ENCODE measurements at places on chromosomes 4 and X. TPM values are rescaled to one million over a fixed set of nuclear protein-coding genes. Genes with fewer than 3 reads are reported as not detected.

- H3K4me3 ChIP-seq, result peak overlapping the region; percentile 57
- no peak for DNase-seq
- H3K27ac ChIP-seq, result no peak overlapping the region
- H3K36me3 ChIP-seq, result no peaks in the 10 kb centered on the region
- peaks cover 62% of the 10 kb centered on the region for H3K27me3 ChIP-seq
Observed at GRCh38 chr4:7193030-7193958, 956 bp downstream of the SORCS2 start.

DNA sequence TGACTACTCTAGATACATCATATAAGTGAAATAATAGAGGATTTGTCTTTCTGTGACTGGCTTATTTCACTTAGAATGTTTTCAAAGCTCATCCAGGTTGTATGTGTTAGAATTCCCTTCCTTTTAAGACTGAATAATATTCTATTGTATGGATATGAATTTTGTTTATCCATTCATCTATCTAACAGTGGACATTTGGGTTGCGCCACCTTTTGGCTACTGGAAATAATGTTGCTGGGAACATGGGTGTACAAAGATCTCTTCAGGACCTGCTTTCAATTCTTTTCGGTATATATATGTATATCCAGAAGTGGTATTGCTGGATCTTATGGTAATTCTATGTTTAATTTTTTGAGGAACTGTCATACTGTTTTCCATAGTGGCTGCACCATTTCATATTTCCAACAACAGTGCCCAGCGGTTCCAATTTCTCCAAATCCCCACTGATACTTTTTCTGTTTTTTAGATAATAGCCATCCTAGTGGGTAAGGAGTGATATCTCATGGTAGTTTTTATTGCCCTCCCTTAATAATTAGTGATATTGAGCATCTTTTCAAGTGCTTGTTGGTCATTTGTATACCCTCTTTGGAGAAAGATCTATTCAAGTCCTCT, 3.4 kb upstream of the SCD5 start:
- no peak overlapping the region for H3K27ac ChIP-seq
- DNase-seq, result no peak
- H3K27me3 ChIP-seq, result peaks cover 7% of the 10 kb centered on the region
- H3K4me1 ChIP-seq, result peaks cover 13% of the 10 kb centered on the region
- no peaks in the 10 kb centered on the region for H3K36me3 ChIP-seq

- H3K27me3 ChIP-seq, result peaks cover 7% of the 10 kb centered on the region
- peaks cover 9% of the 10 kb centered on the region for H3K4me1 ChIP-seq
- H3K27ac ChIP-seq, result peak within 1 kb of the TSS; percentile 91
Observed at GRCh38 chrX:30889147-30890140, at the start of gene TAB3. TSS of gene TAB3 (minus strand) at chrX:30889254. CDS start at chrX:30859588, 29,666 bp downstream.

GRCh38 chrX:13742397-13743176, 8.0 kb downstream of the OFD1 start:
- H3K27ac ChIP-seq, result no peak overlapping the region
- no peak overlapping the region for H3K4me3 ChIP-seq
- peaks cover 5% of the 10 kb centered on the region for H3K36me3 ChIP-seq
- no peaks in the 10 kb centered on the region for H3K4me1 ChIP-seq

DNA sequence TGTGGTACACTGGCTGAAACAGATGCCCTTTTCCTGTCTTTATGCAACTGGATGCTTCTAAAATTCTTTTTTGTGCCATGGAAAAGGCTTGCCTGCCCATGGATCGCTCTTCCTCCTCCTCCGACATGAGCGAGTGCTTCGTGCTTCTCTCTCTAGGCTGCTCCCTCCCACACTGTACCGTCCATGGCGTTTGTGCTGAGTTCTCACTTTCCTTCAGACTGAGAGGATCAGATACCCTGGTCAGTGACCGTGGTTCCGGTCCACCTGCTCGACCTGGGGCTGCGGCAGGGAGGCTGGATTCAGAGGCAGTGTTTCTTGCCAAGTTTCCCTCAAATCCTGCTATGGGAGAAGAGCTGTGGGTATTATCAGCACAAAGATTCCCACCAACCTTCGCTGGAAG, 10.2 kb upstream of the CLDN24 start:
- peak; percentile 60 for DNase-seq
- no peaks in the 10 kb centered on the region for H3K27me3 ChIP-seq
- no peak overlapping the region for H3K27ac ChIP-seq

GRCh38 chrX:15675490-15675921, 10.9 kb upstream of the CLTRN start:
- no peak overlapping the region for H3K27ac ChIP-seq
- peaks cover 14% of the 10 kb centered on the region for H3K4me1 ChIP-seq
- no peaks in the 10 kb centered on the region for H3K36me3 ChIP-seq
- DNase-seq, result no peak

GRCh38 chr4:98626350-98626749, 32.1 kb downstream of the TSPAN5 start:
- peak overlapping the region; percentile 88 for H3K27ac ChIP-seq
- H3K36me3 ChIP-seq, result peaks cover 2% of the 10 kb centered on the region
- peaks cover 82% of the 10 kb centered on the region for H3K4me1 ChIP-seq
- no peak for DNase-seq

DNA sequence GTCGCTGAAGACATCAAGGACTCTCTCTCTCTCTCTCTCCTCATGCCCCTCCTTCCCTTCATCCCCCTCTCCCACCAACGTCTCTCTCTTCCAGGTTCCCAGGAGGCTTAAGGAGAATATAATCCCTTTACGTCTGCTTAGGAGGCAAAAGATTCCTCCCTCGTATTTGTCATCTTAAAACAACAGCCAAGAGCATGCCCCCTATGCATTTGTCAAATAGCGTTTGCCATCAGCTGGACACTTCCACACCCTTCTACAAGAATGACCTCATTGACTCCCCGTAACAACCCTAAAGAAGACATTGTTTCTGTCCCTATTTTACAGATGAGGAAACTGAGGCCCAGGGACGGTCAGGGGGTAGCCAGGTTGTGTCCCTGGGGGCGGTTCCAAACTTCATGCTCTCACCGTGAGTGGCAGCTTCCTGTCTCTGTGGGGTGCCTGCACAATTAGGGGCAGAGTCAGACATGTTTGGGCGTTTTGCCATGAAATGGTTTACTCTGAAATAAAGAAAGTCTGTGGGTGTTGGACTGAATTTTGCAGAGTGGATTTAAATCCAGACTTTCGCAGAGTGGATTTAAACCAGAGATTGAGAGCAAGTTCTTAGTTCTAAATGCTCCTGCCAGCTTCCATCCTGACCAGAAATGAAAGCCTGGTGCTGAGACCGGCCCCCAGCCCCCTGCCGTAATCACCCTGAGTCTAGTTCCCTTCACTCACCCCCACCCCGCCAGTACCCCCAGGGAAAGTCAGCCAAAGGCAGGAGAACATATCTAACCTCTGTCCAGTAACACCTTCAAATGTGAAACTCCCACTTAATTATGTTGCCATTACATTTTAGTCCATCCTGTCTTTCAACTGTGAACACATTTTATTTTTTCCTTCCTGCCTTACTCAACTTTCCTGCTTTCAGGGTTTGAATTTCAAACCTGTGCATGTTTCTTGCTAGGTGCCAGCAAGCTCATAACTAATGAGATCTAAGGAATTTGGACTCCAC, 44.3 kb upstream of the TBL1X start:
- no peak overlapping the region for H3K27ac ChIP-seq
- H3K36me3 ChIP-seq, result no peaks in the 10 kb centered on the region
- DNase-seq, result no peak
- peak overlapping the region; percentile 8 for H3K4me3 ChIP-seq
- peaks cover 23% of the 10 kb centered on the region for H3K4me1 ChIP-seq

GRCh38 chr4:152773339-152773738, 6.2 kb downstream of the TIGD4 start:
- peaks cover 1% of the 10 kb centered on the region for H3K4me1 ChIP-seq
- no peak overlapping the region for H3K27ac ChIP-seq
- H3K36me3 ChIP-seq, result no peaks in the 10 kb centered on the region
- H3K4me3 ChIP-seq, result no peak overlapping the region
- no peak for DNase-seq

GRCh38 chr4:130478406-130478805, 1382.5 kb downstream of the C4orf33 start:
- H3K27me3 ChIP-seq, result no peaks in the 10 kb centered on the region
- H3K4me3 ChIP-seq, result no peak overlapping the region
- H3K36me3 ChIP-seq, result no peaks in the 10 kb centered on the region
- no peak for DNase-seq

GRCh38 chr4:71206763-71207162, 132.1 kb upstream of the SLC4A4 start:
- H3K36me3 ChIP-seq, result peaks cover 6% of the 10 kb centered on the region
- no peak overlapping the region for H3K4me3 ChIP-seq
- H3K27me3 ChIP-seq, result peaks cover 10% of the 10 kb centered on the region
- DNase-seq, result no peak
- H3K27ac ChIP-seq, result no peak overlapping the region

- H3K4me1 ChIP-seq, result peaks cover 24% of the 10 kb centered on the region
- no peak overlapping the region for H3K27ac ChIP-seq
- no peak for DNase-seq
- H3K27me3 ChIP-seq, result no peaks in the 10 kb centered on the region
Observed at GRCh38 chrX:40272776-40273175, 175.0 kb upstream of the BCOR start.

GRCh38 chr4:15771216-15772058, 6.7 kb upstream of the CD38 start:
- H3K4me1 ChIP-seq, result no peaks in the 10 kb centered on the region
- no peaks in the 10 kb centered on the region for H3K36me3 ChIP-seq

DNA sequence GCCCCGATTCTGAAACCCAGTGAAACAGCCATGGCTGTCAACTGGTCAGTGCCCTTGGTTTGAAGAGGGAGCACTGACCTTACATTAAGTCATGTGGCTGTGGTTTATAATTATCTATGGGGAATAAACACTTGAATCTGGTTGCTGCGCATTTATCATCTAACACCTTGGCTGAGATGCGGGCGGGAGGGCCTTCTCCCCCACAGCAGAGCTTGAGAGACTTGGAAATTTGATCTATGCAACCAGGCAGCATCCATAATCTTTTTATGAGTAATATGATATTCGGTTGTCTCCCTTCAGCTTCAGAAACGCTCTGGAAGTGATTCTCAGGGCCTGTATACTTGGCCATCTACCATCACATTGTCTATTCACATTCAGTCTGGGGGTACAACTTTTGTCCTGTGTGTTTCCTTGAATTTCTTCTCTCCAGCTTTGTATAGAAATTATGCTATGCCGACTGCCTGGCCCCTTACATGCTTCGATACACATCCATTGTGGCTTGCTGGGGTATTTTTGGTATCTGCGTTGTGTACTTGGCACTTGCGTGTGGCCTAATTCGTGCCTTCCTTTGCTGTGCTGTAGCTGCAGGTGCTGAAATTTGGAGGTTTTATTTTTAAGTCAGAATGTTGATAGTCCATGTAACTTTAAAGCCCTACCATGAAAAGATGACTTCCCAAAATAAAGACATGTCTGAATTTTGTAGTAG, 321.6 kb downstream of the ARHGAP10 start:
- peaks cover 30% of the 10 kb centered on the region for H3K4me1 ChIP-seq
- H3K27ac ChIP-seq, result peak overlapping the region; percentile 24
- no peak for DNase-seq
- H3K36me3 ChIP-seq, result peaks cover 49% of the 10 kb centered on the region

GRCh38 chr4:138775489-138775888, 240.1 kb upstream of the NOCT start:
- H3K27me3 ChIP-seq, result no peaks in the 10 kb centered on the region
- no peak overlapping the region for H3K27ac ChIP-seq
- H3K4me1 ChIP-seq, result peaks cover 4% of the 10 kb centered on the region
- no peak for DNase-seq
- no peaks in the 10 kb centered on the region for H3K36me3 ChIP-seq

- no peak overlapping the region for H3K4me3 ChIP-seq
- H3K4me1 ChIP-seq, result peaks cover 30% of the 10 kb centered on the region
- no peak for DNase-seq
- no peaks in the 10 kb centered on the region for H3K36me3 ChIP-seq
Observed at GRCh38 chr4:22488106-22488505, 27.8 kb downstream of the ADGRA3 start.

ZNF275 gene
- 14.0 TPM for total RNA-seq

RTL9 gene
- total RNA-seq, result 0.05 TPM

IQCM gene
- total RNA-seq, result not detected

FAM9B gene
- not detected for total RNA-seq

SLC4A4 gene
- total RNA-seq, result 37.7 TPM

All from osteocyte (in vitro differentiated cells).